ENCODE measurements at places on chromosomes 13 and 19.

GRCh38 chr19:48873476-48874302, 1.5 kb downstream of the PPP1R15A start:
- DNase-seq, result no peak

GRCh38 chr19:2578901-2579677, 103.2 kb downstream of the GADD45B start:
- peak; percentile 95 for DNase-seq

GRCh38 chr13:39670445-39670844, 15.0 kb downstream of the COG6 start:
- no peak for DNase-seq

DNA sequence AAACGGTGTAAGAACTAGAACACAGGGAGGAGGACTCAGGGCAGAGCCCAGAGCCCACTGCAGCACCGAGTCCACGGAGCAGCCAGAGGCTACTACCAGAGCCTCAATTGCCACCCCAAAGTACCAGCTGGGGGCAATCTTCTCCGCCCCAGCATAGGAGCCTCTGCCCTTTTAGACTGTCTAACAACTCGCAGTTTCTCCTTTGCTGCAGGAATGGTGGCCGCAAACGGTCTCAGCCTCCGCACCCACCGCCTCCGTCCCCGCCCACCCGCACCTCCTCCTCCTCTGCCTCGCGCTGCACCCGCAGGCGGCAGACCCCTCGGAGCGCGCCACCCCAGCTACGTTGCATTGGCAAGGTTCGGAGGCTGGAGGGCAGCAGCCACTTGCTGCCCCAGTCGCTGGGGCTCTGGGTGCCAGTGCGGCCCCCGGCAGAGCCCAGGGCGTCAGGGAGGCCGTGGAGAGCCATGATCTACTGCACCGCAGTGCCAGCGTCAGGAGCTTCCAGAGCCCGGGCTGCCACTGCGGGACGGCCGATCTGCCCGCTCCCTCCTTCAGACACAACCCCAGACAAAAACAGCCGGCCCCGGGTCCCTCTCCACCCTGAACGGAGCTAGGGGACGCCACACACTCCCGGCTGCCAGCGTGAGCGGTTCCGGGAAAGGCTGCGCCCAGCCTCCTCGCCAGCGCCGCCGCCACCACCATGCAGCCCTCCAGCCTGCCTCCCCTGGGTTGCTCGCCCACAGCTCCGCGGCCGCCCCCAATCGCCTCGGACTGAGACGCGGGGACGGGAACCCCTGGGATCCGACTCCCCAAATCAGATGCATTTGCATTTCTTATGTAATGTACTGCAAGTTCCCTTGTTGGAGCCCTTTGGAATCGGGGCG, 1.8 kb downstream of the FGF14 start:
- DNase-seq, result peak; percentile 71

DNA sequence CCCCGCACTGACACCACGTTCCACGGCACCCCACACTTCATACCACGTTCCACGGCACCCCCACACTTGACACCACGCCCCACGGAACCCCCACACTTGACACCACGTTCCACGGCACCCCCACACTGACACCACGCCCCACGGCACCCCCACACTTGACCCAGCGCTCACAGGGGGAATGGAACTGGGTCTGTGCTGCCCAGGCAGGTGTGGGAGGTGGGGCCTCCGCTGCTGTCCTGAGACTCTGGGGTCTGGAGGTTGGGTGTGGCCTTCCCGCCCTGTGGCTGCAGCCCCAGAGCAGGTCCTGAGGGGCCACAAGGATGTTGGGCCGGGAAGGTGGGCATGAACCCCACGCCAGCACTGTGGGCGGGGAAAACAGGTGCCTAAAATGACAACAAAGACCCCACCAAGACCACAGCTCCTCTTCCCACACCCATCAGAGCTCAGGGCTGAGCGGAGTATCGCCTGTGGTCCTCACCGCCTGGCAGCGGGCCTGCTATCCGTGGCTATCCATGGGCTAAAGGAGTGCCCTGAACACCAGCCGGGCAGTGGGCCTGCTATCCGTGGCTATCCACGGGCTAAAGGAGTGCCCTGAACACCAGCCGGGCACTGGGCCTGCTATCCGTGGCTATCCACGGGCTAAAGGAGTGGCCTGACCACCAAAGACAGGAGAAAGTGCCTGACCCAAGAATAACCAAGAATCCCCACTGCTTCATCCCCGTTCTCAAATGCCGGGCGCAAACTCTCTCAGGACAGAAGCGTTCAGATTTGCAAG, 59.9 kb upstream of the C13orf46 start:
- DNase-seq, result no peak

DNA sequence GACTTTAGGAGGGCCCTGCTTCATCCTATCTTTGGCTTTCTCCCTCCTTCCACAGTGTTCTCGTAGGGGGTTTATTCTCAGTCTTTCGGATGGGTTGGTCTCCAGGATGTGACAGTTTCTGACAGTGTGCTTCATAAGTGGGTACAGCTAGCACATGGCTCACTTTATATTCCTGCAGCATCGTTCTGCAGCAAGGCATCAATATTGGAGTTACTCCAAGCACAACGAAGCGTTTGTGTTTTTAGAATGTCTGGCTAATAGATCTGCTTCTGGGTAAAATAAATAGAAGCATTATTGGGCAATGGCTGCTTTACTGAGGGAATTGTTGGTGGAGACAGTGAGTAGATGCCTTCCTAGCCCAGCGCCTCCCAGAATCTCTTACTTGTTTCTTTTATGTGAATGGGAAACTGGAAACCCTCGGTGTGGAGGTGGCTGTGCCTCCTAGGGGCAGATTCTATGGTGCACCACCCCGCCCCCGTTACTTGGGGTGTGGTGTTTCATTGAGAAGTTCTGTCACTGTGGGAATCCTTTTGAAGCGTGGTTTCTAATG, 2.0 kb downstream of the FARP1 start:
- no peak for DNase-seq

GRCh38 chr13:106523576-106523975, 11.9 kb downstream of the EFNB2 start:
- no peak for DNase-seq

DNA sequence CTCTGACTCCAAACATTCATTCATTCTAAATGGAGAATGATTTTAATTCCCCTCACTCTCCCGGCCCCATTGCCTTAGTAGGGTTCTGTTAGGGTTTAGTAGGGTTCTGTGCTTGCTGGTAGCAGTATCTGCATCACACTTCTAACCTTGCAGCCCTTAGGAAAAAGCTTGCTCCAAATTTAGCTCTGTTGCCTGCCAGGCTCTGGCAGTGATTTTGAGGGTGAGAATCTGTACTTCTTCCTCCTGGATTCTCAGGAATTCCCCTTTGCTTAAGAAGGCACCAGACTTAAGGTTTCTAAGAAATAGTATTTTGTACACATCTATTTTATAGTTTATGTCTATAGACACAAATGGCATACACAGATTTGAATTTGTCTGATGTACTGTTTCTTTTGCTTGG, 14.7 kb downstream of the B3GLCT start:
- no peak for DNase-seq

DNA sequence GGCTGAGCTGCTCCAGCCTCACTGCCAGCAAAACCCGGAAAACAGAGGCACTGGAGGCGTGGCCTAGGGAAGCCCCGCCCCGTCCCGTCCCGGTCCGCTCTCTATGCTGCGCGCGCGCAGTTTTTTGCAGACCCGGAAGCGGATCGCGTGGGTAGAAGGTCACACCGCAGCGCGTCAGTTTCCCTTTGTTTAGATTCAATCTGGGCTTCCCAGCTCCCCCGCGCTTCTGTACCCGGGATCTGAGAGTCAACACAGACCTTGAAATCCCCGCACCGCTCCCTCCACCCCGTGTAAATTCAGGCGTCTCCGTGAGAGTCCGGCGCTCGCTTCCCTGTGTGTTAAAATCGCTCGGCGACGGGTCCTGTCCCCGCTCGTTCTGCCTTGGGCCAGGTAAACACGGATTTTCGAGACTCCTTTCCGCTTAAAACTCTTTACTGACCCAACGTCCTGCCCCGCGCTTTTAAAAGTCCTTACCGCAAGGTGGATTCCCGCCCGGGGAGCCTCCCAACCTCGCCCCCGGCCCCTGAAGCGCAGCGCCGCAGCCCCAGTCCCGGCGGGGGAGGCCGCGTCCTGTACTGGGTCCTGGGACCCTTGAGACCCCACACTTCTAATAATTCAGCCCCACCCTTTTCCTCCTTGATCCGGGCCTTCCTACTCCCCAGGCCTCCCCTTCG, at the start of gene ZNF610:
Gene ZNF610 (plus strand): TSS at position 127 of the 674 bp plus-strand sequence. CDS start 12,930 bp downstream, outside the sequence.
- peak; percentile 96 for DNase-seq

GRCh38 chr13:34223984-34224383, 406.0 kb downstream of the RFC3 start:
- DNase-seq, result no peak

GRCh38 chr13:113152984-113153809, 5.3 kb upstream of the PROZ start:
- DNase-seq, result peak; percentile 37

DNA sequence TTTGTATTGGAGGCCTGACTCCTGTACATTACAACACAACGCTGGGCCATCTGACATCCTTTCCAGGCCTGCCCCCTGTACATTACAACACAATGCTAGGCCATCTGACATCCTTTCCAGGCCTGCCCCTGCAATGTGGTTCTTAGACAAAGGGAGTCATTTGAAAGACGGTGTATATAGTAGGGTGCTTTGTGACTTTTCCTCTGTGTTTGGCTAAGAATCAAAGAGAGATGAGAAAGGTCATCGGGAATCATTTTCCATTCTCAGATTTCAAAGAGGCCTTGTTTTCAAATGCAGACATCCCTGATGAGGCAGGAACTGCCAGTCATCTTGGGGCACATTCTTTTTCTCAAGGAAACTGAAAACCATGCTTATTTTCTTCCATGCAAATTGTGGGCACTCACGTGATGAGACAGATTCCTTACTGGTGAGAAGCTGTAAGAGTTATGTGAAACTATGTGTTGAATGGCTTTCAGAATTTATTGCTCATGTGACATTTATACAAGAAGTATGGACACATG, 551.6 kb downstream of the MYO16 start:
- DNase-seq, result peak; percentile 40

DNA sequence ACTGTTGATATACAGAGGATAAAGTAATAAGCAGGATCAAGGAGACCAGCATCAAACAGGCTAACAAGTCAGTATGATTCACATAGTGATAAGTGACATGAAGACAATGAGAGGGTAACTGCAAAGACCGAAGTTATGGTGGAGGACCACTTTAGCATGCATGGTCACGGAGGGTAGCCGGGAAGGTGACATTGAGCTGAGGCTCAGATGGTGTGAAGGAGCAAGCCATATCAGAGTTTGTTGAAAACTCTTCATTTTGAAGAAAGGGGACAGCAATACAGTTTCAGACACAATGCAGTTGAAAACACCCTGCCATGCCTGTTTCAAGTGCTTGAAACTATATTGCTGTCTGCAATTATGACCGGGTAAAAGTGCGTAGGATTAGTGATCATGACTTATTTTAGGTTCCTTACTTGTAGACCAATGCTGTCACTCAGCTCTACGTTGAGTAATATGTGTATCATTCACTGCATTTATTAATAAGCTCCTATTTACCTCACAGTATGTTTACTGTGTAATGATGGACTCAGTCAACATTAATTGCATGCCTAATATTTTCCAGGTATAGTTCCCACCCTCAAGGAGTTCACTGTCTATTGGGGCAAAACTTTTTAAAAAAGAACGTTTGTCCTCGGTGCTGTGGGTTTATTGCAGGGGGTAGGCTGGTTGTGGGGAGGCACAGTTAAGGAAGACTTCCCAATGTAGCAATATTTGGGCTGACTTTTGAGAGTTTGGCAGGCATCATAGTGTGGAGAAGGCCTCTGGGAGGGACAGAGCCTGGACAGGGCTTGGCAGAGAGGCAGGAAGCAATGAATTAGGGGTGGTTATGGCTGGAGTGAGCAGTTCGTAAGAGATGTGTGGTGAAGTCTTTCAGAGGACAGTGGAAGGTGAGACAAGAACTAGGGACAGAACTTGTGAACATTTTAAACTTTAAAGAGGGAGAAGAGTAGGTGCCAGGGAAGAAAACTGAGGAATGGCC, 3.2 kb downstream of the UBAC2 start:
- no peak for DNase-seq
